GM20000 (cell line): ENCODE measurements at places on chromosomes 4 and X.

- no peak for DNase-seq
Measured at GRCh38 chr4:1574601-1575417, 109.3 kb downstream of the FAM53A start.

- DNase-seq = peak; percentile 76
Measured at GRCh38 chr4:102344520-102344953, 745 bp downstream of the SLC39A8 start.

DNA sequence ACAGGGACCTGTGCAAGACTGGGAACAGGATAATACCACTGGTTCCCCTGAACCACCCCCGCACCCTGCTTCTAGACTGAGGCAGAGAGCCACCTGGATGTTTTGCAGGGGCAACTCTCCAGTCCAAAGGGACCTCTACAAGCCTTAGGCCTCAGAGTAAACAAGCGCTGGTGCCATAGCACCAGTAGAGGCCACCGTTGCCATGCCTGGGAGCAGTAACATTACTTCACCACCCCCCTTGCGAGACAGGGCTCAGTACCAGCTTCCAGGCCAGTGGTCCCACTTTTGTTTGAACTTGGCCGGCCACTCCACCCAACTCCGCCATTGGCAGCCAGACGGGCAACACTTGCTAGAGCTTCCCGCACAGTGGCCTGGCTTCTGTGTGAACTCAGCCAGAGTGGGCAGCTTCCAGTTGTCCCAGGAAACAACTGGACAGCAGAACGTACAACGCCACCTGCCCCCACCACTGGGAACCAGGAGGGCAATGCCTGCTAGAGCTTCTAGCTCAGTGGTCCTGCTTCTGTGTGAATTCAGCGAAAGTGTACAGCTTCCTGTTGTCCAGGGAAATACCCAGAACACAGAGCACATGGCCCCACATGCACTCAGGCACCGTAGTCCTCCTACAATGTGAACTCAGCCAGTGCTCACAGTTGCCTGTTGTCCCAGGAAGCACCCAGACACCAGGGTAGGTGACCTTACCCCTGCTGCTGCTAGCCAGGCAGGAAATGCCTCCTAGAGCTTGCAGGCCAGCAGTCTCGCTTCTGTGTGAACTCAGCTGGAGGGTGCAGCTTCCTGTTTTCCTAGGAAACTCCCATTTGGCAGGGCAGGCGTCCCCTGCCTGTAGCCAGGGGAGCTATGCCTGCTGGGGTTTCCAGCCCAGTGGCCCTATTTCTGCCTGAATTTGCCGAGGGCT lies 39.9 kb upstream of the PCDH19 start:
- no peak for DNase-seq

- DNase-seq = no peak
Measured at GRCh38 chrX:39869846-39870601, 227.7 kb downstream of the BCOR start.

GRCh38 chr4:125316791-125317524 lies 2.2 kb downstream of the FAT4 start:
- no peak for DNase-seq

DNA sequence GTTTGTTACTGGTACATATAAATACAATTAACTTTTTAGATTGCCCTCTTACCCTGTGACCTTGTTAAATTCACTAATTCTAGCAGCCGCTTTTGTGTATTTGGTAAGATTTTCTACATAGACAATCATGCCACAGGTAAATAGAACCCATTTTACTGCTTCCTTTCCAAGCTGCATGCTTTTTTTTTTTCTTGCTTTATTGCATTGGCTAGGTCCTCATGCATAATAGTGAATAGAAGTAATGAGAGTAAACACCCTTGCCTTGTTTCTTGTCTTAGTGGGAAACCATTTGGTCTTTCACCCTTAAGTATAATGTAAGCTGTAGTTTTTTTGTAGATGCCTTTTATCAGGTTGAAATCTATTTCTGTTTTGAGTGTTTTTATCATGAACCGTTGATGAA lies 7.7 kb upstream of the TMEM271 start:
- no peak for DNase-seq

DNA sequence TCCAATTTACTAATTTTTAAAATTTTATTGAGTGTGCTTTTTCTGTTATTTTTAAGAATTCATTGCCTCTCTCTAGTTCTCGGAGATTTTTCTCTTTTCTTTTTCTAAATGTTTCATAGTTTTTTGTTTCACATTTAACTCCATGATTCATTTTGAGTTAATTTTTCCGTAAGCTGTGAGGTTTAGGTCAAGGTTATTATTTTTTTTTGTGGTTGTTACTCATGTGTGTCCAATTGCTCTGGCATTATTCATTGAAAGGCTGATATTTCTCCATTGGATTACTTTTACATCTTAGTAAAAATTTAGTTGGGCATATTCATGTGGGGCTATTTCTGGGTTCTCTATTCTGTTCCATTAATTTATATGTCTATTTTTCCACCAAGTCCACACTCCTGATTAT lies 220.8 kb downstream of the MID1IP1 start:
- DNase-seq = no peak

- DNase-seq = peak; percentile 60
Measured at GRCh38 chr4:48315728-48316630, 25.4 kb upstream of the SLAIN2 start.

DNA sequence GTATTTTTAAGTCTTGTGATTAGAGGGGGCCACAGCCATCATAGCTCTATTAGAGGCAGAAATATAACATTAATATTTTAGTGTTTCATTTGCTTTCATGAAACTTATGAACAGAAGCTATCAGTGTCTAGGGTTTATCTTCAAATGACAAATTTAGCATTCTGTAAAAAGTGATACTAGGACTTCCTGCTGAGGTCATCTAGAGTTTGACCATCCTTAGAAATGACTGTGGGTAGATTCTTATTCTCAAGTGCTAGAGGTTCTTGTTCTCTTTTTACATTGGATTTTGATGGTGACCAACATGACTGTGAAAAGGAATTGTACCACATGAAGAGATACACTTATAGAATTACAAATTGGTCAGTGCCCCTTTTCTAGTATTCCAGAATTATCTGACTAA lies 568.6 kb downstream of the RPA4 start:
- peak; percentile 2 for DNase-seq

DNA sequence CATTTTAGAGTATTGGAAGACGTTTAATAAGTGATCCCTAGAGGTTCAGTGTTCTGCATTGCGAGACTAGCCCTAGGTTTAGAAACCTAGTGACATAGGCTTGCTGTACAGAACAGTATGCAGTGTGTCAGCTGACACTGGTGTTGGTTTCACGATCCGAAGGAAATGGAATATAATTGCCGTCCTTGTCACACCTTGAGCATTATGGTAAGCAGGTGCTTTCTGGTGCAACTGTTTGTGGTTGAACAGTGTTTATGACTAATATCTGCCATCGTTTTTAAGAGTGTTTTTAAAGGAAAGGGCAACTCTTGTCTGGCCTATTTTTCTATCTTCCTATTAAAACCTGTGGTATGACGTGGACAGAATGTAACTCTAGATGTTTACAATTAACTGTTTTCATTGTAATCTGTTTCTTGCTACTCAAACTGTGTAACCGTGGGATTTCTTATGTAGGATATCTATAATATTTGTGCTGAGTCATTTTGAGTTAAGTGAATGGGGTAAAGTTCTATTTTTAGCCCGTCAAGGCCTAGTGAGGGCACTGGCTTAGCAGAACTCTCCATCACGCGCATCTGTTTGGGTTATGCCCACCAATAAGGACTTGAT lies 53.8 kb upstream of the TBC1D14 start:
- peak; percentile 71 for DNase-seq

DNA sequence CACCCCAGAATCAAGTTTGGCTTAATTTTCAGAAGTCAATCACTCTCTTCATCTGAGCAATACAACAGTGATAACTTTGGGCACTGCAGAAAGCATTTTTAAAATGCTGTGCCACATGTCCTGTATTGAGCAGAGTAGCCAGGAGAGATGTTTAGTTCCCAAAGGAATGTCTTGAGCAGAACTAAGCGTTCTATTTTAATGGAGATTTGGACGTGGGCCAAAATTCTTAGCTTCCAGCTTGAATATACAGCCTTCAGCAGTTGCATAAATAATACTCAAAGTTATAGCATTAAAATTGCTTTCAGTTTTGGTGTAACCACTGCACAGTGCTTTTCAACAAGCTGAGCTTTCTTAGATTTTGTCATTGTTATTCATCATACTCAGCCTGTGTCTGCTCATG lies 679.2 kb downstream of the NLGN4X start:
- DNase-seq = no peak

DNA sequence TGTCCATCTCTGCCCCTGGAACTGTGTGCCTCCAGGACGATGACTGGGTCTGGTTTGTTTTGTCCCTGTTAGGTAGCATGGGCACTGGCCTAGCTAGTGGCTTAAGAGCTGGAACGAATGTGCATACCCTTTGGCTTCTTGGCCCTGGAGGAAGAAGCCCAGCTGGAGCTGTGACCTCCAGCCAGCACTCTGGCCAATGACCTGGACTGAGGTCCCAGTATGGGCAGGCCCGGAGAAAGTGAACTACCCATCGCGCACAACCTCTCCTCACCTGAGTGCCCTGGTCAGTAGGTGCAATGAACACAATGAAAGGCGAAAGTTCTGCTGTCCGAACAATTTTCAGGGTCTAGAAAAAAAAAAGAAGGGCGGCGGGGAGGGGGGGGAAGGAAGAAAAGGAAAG lies 18.3 kb downstream of the DKC1 start:
- no peak for DNase-seq

DNA sequence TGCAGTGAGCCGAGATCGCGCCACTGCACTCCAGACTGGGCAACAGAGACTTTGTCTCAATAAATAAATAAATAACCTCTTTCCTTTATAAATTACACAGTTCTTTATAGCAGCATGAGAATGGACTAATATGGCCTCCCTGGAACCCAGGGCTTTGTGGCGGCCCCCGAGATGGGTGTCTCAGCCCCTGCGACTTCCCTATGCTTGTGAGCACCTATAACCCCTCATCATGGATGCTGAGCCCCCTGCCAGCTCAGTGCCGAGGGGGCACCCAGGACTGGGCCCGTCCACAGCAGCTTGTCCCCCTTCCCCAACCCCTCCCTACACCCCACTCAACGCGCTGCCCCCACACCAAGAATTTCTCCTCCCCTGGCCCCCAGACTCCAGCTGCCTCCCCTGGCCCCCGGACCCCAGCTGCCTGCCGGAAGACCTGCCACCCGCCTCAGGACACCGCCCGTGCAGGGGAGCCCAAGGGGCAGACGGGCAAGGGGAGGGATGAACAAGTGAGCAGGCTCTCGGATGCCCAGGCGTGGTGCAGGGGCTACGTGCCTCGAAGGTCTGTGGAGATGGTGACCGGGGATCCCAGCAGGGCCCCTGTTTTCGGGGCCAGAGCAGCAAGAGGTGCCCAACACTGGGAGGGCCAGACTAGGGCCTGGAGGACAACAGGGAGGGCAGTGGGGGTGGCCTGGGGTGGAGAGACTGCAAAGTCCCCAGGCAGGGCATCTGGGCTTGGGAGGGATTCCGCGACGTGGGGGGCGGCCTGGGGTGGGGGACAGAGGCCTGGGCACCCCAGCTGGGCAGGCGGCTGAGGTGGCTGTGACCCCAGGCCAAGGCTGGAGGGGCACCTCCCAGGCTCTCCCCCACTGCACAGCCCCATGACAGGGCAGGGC lies 74.0 kb downstream of the FAM53A start:
- DNase-seq = no peak

DNA sequence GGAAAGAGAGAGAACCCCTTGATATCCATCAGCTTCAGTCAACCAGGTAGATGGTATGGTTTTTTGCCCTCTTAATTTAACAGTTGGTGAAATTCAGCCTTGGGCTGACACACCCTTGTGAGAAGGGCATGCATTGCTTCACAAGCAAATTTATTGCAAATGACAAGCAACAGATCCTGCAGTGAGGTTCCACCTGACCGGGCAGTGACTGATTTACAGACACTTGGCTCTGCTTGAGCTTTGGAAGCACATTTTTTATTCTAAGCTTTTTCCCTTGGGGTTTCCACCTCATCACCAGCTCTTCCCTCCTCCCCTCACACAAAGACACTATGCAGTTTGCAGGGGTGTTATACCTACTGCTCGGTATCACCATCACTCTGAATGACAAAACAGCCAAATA lies 28.3 kb upstream of the SERTM2 start:
- no peak for DNase-seq

GRCh38 chrX:151287954-151288353 lies 109.1 kb upstream of the VMA21 start:
- DNase-seq = no peak

DNA sequence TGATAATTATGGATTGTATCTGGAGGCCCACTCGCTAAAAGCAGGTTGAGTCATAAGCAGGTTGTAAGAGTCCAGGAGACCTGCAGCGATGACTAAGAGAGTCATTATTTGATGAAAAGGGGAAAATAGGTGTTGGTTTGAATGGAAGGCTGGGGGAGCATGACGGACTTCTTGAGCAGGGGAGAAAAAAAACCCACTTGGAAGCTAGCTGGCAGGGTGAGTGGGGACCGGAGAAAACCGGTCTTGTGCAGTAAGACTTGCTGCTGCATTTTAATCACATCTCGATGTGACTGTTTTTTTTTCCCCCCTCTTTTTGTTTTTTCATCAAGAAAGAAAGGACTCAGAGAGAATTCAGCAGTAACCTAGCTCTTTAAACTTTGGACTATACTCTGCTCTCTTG lies 90.0 kb downstream of the IGSF1 start:
- no peak for DNase-seq

DNA sequence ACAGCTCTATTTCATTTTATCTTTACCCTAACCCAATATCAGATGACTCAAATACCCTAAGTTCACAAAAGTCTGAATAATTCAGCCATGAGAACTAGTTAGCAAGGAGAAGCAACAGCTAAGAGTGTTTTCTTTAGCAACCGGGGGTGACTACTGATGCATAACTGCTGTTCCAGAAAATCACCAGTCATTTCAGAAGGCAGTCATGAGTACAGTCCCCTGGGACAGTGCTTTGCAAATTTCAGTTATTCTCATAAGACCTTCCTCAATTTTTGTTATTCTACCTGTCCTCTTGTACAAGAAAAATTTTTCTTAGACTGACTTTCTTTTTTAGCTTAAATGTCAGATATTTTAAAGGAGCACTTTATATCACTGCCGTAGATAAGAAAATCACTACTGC lies 16.4 kb downstream of the BANK1 start:
- DNase-seq = peak; percentile 48

GRCh38 chr4:154084864-154085263 lies 296.0 kb upstream of the SFRP2 start:
- no peak for DNase-seq

GRCh38 chr4:183153190-183153916 lies 54.3 kb downstream of the WWC2 start:
- DNase-seq = no peak

DNA sequence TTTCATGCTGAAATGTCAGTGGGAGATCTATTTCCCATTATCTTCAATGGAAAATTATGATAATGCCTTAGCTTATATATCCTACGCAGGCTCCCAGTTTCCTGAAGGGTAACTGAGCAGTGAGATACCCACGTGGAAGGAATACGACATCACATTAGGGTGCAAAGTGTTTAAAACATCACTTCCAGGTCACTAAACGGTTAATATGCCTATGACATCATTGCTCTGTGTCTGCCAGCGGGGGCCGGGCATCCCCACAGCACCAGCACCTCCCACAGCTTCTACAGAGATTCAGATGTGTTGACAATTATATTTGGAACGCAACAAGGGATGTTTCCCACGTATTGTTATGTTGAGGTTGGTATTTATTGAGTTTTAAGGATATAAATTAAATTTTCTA lies 27.1 kb downstream of the TMEM271 start:
- DNase-seq = no peak

- no peak for DNase-seq
Measured at GRCh38 chr4:60817609-60818008, 382.5 kb upstream of the ADGRL3 start.

GRCh38 chr4:146049802-146050201 lies 111.2 kb upstream of the ZNF827 start:
- DNase-seq = peak; percentile 23

GRCh38 chr4:54152846-54153600 lies 53.1 kb downstream of the GSX2 start:
- DNase-seq = no peak
